ENCODE measurements at places on chromosomes 6 and 20.

DNA sequence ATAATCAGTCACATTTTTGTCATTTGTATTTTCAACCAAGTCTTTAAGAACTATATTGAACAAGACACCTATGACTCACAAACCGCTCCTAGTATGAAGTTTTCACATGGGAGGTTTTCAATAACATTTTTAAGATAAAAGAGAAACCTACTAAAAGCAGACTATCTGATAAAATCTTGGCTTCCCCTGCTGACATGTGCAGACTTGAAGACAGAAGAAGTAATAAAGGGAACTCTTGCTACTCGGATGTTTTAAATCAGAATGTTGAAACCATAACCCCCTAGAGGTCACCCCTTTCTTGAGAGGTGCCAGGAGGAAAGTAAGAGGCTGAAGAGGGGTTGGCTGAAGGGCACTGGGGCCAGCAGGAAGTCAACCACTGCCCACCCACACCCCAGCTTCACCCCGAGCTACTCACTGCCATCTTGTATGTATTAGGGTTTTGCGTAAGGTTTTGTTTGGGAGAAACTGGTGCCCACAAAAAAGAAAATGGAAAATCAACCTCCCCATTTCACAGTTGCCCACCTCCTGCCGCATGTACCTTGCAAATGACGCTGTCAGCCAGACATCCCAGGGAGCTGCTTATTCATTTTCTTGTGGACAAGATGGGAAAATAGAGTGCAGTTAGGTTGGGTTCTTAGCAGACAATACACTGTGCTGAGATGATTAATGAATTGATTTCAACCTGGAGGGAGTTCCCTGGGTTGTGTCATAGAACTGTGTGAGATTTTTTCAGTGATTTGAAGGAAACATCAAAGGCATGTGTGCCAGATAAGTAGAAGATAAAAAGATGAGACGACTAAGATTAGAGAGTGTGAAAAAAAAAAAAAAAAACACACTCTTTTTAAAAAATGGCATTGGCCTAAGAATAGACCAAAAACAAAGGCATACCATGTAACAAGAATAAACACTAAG lies 83.2 kb upstream of the TAB2 start:
- DNase-seq, result no peak

GRCh38 chr20:24314053-24314452 lies 155.4 kb upstream of the SYNDIG1 start:
- DNase-seq, result no peak

GRCh38 chr6:62445521-62445920 lies 159.5 kb upstream of the KHDRBS2 start:
- no peak for DNase-seq

GRCh38 chr20:4951299-4951698 lies 50.0 kb downstream of the SLC23A2 start:
- peak; percentile 53 for DNase-seq

DNA sequence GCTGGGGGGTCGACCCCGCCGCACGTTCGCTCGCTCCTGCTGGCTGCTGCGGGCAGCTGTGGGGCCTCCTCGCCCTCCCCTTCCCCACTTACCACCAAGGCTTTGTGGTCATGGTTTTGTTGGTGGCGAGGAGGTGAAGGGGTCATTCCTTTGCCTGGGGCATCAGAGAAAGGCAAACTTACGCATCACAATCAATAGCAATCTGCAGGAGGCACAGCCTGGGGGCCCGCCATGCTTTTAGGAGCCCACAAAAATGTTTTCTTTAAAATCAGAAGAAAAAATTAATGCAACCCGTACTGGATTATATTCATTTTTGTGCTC lies 137.0 kb downstream of the IMPG1 start:
- DNase-seq, result no peak

DNA sequence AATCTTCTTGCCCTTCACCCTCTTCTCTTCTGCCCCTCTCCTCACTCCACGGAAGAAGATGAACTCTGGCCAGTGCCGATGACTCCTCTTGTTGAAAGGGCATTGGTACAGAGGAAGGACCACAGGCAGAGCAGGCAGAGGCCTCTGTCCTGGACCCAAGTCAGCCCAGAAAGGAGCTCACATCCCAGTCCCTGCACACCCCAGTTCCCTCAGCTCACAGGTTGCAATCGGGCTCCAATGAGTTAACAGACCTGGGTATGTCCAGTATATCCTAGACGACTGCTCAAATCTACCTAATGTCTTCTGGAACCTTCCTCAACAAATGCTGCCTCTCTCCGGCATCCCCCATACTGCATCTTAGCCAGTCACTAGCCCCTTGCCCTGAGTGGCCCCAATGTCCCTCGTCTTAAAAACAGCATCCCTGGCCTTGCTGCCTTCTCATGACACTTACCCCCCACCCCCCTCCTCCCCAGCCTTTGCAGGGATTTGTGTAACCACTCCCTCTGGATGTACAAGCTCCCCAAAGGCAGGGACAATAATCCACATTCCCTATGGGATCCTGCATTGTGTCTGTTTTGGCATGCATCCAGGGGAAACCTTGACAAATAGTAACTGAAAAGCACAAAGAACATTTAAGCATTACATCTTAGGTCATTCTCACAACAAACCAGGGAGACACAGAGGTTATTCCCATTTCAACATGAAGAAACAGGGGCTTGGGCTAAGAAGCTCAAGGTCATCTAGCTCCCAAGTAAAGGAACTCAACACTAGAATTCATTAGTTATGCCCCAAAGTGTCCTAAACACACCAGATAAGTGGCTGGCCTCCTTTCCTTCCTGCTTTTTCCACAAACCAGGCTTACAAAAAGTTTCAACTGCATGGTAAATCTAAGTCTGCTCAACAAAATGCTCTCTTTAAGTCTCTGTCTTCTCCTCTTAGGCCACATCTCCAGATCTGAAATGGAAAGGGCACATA lies 45.1 kb downstream of the TRERF1 start:
- no peak for DNase-seq

- DNase-seq, result no peak
Measured at GRCh38 chr6:148250975-148251685, 91.5 kb upstream of the SASH1 start.

DNA sequence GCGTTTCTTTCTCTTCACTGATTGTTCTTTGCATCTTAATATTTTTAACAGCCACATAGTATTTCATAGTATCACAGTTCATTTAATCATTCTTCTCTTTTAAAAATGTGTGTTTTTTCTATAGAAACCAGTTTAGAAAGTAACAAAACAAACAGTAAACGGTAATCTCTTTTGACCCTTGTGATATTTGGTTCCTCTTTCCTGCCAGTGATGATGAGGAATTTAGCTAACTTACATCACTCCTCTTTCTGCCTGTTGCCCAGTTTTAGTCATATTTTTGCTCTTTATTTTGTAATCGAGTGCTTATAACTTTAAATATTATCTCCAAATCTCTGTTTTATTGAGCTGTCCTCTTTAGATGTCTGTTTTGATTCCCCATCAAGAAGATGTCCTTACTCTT lies 38.1 kb upstream of the ZBTB24 start:
- DNase-seq, result no peak

GRCh38 chr20:35279040-35279439 lies 1.1 kb upstream of the MMP24OS start:
- no peak for DNase-seq

- DNase-seq, result no peak
Measured at GRCh38 chr6:112603726-112604125, 256.6 kb downstream of the RFPL4B start.

DNA sequence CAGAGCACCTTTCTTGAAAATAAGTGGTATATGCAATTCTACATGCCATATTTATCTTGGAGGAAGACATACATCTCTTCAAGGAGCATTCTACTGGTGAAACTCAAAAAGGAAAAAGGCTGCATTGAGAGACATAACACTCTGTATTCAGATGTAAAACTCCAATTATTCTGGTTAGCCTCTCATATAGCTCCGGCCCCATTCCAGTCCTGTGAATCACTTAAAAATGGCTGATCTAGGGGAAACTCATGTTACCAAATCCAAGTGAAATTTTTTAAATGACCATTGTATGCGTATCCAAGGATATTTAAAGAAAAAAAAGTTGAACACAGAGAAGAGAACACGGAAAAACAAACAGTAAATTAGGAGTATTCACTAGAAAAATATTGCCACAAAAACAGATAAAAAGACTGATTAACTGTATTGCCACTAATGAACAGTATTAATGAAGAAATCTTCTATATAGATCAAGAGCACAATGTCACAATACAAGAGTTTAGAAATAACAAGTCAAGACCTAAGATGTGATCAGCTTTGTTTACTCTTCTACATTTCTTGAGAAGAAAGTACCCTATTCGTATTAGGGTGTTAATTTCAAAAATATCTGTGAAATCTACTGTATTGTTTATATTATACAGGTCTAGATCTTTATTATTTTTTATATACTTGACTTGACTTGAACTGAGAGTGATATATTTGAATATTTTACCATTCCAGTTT lies 124.5 kb upstream of the GJE1 start:
- no peak for DNase-seq

- DNase-seq, result no peak
Measured at GRCh38 chr6:142387997-142388815, 86.4 kb downstream of the ADGRG6 start.

- no peak for DNase-seq
Measured at GRCh38 chr20:12293900-12294299, 376.2 kb downstream of the BTBD3 start.

DNA sequence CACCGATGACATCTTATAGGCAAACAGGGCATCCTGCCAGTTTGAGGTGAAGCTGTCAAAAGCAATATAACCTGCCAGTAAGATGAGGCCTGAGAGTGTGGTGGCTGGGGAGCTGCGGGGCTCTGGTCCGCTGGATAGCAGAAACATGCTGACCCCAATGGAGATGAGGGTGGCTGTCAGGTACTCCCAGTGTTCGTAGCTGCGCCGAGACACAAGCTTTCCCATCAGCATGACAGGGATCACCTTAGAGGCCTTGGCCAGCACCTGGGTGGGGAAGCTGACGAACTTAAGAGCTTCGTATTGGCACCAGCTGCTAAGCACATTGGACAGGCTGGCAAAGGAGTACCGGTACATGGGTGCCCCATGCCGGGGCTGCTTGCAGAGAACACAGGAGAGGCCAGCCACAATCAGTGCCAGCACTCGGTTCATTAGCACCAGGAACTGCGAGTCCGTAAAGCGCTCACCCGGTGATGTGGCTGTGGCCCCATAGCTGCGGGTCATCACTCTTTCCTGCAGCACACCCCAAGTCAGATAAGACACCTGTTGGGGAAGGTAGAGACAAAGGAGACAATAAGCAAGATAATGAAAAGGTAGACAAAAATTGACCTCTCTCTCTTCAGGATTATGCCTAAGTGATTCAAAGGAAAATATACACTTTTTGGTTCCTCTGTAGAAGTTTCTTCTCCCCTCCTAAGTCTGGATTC lies 2.1 kb downstream of the SLC35B2 start:
- no peak for DNase-seq

GRCh38 chr6:73309535-73309784 lies 44.6 kb downstream of the DPPA5 start:
- no peak for DNase-seq

- DNase-seq, result peak; percentile 20
Measured at GRCh38 chr6:25788305-25788922, 33.9 kb downstream of the SLC17A4 start.

GRCh38 chr6:112205427-112206109 lies 48.8 kb downstream of the LAMA4 start:
- no peak for DNase-seq

DNA sequence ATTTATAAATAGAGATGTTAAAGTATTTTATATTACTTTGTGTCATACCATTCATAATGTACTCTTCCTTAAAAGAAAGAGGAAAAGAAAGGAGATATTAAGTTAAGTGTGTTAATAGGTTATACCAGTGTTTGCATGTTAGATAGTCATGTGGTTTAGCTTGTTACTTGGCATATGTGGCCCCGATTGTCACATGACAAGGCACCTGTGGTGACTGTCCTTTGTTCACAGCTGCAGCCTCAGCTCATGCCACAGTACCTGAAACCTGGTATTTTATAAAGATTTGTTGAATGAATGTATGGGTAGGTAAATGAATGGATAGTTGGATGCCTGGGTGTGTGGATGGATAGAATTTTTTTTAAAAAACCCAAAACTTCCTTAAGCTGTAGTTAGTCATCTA lies 306.1 kb upstream of the FLRT3 start:
- no peak for DNase-seq
